Astrocyte of the cerebellum (primary cell): ENCODE measurements at places on chromosomes 1 and 21.

- DNase-seq = no peak
Observed at GRCh38 chr1:47280142-47280541, 33.8 kb downstream of the STIL start.

DNA sequence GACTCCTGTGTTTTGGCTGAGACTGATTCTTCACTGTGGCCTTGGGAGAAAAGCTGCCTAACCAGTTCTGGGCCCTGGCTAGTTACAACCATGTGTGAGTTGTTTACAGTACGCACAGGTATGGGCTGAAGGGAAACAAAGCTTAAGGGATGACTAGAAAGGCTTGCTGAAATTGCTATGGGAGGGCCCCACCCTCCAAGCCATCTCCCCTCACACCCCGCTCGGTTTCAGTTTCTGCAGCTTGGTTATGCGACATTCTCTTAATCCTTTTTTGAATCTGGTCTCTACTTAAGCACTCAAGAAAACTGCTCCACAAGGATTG, 43.1 kb downstream of the PBX1 start:
- no peak for DNase-seq

GRCh38 chr21:42695697-42696380, 42.4 kb downstream of the PDE9A start:
- peak; percentile 16 for DNase-seq

GRCh38 chr1:176416777-176417176, 46.2 kb upstream of the PAPPA2 start:
- DNase-seq = no peak
